Keratinocyte (primary cell): ENCODE measurements at places on chromosomes 7 and 10. TPM values are rescaled to one million over a fixed set of nuclear protein-coding genes. Genes with fewer than 3 reads are reported as not detected.

The GPR85 gene
- polyA plus RNA-seq, result 1.6 to 2.0 TPM (median 2.0 TPM) in 3 replicates

GRCh38 chr7:18835001-18835690 lies 282.3 kb downstream of the TWIST1 start:
- DNase-seq, result no peak

The CYTH3 gene
- polyA plus RNA-seq, result 23.9 to 34.4 TPM (median 28.4 TPM) in 3 replicates

- DNase-seq, result no peak
Measured at GRCh38 chr7:90569368-90569767, 26.8 kb upstream of the CDK14 start.

DNA sequence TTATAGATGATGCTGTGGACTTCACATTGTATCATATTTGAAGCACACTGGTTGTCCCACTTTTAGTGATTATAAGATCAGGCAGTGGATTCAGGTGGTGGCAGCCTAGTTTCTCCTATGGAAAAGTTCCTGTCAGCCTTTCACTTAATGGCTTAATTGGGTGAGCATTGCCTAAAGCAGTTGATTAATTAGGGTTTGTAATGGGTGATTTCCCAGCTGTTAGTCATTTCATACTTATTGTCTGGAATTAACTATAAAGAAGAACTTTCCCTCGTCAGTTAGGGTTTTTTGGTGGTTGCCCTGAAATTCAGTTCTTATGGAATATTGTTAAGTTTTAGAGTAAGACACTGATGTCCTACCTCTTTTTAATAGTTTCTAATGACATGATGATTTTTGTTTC lies 78.8 kb downstream of the SLC25A40 start:
- no peak for DNase-seq

- no peak for DNase-seq
Measured at GRCh38 chr7:44769376-44769775, 20.7 kb downstream of the ZMIZ2 start.

The DNAJC12 gene
- 0.31 to 0.45 TPM (median 0.31 TPM) in 3 replicates for polyA plus RNA-seq

DNA sequence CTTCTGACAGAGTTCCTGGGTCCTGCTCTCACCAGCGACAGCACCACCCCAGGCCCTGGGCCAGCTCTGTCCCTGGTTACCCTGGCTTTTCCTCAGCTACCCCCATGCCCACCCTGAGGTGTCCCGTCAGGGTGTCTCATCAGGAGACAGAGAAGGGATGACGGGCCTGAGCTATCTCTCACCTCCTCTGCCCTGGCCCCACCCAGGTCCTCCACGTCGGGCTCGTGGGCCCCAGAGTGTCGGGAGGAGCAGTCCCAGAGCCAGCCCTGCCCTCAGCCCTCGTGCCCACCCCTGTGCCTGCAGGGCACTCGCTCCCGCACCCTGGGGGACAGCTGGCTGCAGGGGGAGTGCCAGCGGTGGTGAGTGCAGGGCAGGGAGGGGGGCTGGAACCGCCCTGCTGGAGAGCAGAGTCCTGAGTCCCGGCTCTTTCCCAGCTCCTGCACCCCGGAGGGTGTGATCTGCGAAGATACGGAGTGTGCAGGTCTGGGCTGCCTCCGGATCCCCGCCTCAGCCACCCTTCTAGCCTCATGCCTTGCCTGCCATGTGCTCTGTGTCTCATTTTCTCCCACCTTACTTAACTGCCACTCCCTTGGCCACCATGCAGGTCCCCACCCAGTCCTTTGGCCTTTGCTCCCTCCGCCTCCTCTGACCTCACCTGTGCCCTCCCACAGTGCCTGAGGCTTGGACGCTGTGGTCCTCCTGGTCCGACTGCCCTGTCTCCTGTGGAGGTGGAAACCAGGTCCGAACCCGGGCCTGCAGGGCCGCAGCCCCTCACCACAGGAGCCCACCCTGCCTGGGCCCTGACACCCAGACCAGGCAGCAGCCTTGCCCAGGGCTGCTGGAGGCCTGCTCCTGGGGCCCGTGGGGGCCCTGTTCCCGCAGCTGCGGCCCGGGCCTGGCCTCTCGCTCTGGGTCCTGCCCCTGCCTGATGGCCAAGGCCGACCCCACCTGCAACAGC lies 16.7 kb upstream of the ZNF862 start:
- no peak for DNase-seq

GRCh38 chr10:102419269-102420180 lies 940 bp upstream of the PSD start:
- DNase-seq, result no peak

The NRCAM gene
- 4.0 to 5.2 TPM (median 4.3 TPM) in 3 replicates for polyA plus RNA-seq

DNA sequence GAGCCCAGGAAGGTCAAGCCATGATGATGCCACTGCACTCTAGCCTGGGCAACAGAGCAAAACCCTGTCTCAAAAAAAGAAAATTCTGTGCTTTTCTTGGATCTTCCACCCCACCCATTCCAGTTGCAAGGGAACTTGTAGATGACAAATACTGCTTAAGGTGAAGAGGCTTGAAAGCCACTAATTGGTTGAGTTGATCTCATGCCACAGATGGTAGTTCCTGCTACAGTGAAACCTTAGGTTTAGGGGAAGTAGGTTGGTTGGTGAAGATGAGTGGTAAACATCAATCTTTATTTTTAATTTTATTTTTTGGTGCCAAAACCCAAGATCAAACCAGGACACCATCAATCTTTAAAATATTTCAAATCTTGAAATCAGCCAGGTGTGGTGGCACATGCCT lies 2.9 kb upstream of the GDI2 start:
- DNase-seq, result no peak

DNA sequence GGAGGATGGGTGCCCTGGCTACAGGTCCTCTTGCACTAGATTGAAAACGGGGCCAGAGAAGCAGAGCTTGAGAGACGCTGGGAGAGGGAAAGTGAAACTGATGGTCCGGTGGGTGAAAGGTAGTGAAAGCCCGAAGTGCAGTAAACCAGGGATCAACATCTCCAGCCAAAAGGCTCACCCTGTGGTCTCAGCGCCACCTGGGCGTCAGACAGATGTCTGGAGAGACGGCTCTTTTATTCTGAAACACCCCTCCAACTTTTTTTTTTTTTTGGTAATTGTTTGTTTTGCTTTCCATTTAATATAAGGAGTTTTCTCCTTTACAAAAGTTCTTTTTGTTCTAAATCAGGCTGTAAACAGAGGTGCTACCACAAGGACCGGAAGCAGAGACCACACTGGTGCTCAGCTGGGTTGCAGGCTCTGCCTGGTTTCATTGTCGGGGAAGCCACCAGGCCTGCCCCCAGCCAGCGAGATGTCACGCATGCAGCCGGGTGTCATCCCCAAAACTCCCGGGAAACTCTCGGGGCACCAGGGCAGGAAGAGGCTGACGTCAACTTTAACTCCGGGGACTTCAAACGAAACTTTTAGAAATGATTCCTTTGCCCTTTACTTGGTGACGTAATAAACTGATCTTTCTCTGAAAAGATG lies 11.2 kb downstream of the IL2RA start:
- DNase-seq, result no peak

The CFTR gene
- polyA plus RNA-seq, result not detected in 3 replicates

GRCh38 chr7:2738766-2739549 lies 51.0 kb downstream of the AMZ1 start:
- DNase-seq, result no peak

DNA sequence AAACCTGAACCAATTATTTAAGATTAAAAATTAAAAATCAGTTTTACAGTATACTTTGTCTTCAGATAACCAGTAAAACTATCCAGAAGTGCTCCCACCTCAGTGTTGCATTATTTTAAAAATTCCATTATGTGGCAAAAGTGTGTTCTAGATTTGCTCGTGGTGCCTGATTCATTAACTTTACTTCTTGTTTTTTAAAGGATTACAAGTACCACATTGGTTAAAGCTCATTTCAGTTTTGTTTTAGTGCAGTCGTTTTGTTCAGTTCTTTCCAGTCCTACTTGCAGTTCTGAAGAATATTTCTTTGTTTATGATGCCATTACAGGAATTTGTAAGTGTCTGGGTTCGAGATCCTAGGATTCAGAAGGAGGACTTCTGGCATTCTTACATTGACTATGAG lies 69.0 kb downstream of the SNX10 start:
- DNase-seq, result no peak

The LLCFC1 gene
- not detected in 3 replicates for polyA plus RNA-seq

The LIPJ gene
- 0.03 to 0.08 TPM in 2 of 3 replicates, not detected in the other for polyA plus RNA-seq

The PRTFDC1 gene
- polyA plus RNA-seq, result 1.4 to 2.2 TPM (median 1.8 TPM) in 3 replicates

The SAMD9L gene
- polyA plus RNA-seq, result 4.2 to 6.8 TPM (median 6.5 TPM) in 3 replicates

The NKX1-2 gene
- 0.89 to 3.6 TPM (median 1.9 TPM) in 3 replicates for polyA plus RNA-seq

- DNase-seq, result no peak
Measured at GRCh38 chr7:5012985-5013384, 32.7 kb upstream of the RBAK start.

The AKR1D1 gene
- polyA plus RNA-seq, result not detected in 3 replicates

DNA sequence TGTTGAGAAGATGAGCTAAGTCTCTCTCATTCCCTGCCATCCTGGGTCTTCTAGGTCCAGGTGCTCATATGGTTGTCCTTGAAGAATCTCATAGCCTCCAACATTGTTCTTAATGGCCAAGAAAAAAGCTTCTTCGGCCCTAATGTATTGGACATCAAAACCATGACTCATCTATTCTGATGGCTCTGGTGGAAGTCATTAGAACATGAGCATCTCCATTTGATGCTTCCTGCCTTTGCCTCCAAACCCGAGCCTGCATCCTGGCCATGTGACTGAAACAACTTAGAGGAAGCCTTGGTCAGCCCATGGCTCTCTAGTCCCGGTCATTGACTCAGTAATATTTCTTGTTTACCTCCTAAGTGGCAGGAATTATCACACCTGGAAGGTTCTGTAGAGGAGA lies 264.1 kb upstream of the FZD8 start:
- DNase-seq, result no peak

DNA sequence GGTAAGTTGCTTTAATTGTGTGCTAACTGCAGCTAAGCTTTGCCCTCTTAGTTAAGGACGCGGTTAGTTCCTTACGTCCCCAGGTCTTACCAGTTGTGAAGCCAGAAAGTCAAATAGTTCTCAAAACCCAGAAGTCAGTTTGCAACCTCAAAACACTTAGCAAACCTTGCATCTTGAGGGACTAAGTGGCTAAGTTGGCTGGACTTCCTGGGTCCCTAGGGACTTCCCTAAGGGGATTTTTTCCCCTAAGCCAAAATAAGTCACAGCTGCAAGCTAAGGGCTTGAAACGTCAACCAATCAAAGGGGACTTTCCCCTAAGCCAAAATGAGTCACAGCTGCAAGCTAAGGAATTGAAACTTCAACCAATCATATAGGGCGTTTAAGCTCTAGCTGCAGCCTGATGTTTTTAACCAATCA lies 36.2 kb upstream of the HECW1 start:
- no peak for DNase-seq

DNA sequence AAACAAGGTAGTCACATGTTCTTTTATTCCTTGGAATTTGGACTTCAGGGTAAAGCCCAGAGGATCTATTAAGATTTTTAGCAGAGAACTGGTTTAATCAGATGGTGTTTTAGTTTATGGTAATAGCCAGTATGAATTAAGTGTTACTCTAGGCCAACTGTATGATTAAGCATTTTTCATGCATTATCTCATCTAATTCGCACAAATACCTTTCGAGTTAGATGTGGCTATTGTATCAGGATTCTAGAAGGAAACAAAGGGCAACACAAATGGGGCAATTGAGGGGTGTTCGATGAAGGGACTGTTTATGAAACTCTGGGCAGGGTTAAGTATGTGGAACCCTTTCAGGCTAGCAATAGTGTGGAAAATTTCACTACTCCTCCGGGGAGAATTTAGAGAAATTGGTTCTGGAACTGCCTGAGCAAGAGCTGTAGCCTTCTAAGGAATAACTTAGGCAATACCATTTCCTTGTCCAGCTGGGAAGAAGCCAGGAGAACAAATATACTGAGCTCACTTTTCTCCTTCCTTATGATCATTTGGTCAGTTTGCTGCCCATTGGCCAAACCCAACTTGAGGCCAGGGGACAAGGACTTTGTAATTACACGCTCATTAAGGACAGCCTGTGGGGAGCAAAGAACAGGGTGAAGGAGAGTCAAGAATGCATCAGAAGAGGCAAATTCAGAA lies 319.0 kb upstream of the FZD1 start:
- no peak for DNase-seq

GRCh38 chr10:21662635-21663034 lies 128.6 kb downstream of the MLLT10 start:
- no peak for DNase-seq

- no peak for DNase-seq
Measured at GRCh38 chr7:129010075-129010474, 44.8 kb downstream of the TNPO3 start.

DNA sequence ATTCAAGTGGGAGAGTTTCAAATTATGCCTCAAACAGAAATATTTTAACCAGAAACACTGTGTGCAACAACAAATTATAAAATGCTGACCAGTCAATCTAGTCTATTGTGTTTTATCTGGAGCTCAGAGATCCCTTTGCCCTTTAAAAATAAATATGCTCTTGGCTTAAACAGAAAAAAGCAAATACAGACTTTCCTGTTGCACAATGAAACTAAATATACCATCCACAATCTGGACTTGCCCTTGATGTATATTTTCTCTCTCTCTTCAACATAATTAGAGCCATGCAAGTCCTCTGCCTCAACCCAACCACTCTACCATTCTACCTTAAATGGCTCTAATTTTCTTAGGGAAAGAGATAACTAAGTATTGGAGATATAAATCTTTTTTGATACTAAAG lies 34.9 kb downstream of the ASAH2 start:
- DNase-seq, result no peak

DNA sequence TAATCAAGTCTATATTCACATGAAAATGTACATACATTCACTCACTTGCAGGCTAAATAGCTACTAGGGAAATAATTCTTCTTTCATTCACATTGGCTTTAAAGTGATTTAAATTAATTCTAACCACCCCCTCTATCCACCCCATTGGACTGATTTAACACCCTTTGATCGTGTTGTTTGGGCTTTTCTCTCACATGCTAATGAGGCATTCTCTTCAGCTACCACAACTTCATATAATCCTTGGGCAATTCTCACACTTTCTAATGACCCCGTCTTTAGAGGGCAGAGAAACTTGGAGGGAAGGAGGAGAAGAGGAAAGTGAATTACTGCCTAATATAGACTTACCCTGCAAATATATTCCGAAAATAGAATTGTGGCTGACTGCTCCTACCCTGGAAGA lies 24.6 kb downstream of the GRM3 start:
- no peak for DNase-seq

The COBL gene
- 4.4 to 6.5 TPM (median 4.5 TPM) in 3 replicates for polyA plus RNA-seq

The IPMK gene
- polyA plus RNA-seq, result 1.8 to 4.5 TPM (median 2.5 TPM) in 3 replicates
